ENCODE measurements at places on chromosomes 6 and 20.

GRCh38 chr6:121000381-121000780 lies 333.9 kb downstream of the TBC1D32 start:
- no peak for DNase-seq

DNA sequence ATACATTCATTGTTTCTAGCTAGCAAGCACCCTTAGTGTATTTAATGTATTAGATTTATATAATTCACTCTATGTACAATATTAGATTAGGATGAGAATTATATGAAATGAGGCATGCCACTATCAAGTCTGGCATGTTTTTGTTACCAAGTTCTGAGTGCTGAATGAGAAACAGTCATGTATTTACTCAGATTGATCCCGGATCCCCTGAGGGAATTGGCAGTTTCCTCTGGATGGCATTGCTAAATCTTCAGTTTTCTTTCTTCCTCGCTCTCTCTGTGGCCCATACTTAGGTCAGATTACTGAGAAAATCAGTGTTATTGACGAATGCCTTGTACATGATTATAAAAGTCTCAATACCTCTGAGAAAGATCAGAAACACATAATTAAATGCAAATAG lies 66.6 kb downstream of the CDKAL1 start:
- no peak for DNase-seq

- DNase-seq = no peak
These were observed 202.5 kb upstream of the SGK1 start for GRCh38 chr6:134520181-134521115.

GRCh38 chr20:59705651-59706399 lies 101.5 kb downstream of the PHACTR3 start:
- no peak for DNase-seq

DNA sequence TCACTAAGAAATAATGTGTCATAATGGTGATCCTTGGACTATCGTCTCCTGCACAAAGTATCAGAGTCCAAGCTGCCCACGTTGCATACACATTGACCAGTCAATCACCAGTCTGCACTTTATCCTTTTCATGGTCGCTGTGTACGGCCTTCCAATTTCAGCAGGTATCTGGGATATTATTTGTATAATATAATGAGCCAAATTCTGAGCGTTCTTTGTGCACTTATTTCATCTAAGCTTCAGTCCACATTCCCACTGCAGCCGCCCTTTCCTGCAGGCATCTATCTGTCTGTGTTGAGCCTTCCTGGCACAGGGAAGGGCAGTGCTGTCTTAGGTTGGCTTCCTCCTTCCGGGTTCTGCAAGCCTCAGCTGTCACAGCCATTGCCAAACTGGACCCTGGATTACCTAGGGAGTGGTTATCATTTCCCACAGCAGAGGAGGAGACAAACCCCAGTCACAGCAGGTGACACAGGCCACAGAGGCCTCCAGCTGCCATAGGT lies 174.3 kb downstream of the TTLL2 start:
- no peak for DNase-seq

DNA sequence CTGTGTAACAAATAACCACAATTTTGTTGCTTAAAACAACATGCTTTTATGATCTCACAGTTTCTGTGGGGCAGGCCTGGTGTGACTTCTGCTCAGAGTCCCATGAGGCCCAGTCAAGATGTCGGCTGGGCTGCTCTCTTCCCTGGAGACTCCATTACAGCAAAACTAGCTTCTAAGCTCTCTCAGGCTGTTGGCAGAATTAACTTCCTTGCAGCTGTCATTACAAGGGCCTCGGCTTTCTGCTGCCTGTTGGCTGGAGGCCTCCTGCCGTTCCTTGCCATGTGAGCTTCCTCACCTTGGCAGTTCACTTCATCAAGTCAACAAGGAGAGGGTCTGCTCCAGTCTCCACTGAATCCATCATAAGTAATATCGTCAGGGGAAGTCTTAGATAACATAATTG lies 659.2 kb downstream of the PRKN start:
- no peak for DNase-seq

DNA sequence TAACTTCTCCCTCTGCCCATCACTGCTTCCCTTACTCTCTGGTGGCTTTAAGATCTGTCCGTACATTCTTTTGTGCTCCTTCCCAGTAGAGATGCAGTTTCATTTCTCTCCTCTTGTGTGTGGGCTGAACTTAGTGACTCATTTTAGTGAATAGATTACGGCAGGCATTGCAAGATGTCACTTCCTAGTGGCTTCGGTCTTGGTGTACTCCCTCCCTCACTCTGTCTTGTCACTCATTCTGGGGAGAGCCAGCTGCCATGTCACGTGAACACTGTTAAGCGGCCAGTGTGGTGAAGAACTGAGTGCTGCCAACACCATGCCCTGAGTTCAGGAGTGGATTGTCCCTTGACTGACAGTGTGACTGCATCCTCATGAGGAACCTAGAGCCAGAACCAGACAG lies 115.9 kb downstream of the OTOR start:
- no peak for DNase-seq

DNA sequence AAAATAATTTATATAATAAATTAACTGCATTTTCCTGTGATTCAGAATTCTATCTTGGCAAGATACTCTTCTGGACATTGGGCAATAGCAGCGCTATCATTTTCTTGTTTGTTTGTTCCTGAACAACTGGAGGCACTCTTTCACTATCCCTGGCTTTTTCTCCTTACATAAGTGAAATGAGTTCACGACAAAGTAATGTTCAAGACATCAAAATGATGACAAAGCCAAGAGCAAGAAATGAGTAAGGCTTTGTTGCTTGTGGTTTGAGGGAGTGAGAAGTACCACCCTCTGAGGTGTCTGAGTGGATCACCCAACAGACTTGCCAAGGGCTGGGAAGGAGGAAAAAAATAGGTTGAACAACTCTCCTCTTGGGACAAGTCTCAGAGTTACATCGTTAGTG lies 466.6 kb upstream of the JAG1 start:
- DNase-seq = no peak

DNA sequence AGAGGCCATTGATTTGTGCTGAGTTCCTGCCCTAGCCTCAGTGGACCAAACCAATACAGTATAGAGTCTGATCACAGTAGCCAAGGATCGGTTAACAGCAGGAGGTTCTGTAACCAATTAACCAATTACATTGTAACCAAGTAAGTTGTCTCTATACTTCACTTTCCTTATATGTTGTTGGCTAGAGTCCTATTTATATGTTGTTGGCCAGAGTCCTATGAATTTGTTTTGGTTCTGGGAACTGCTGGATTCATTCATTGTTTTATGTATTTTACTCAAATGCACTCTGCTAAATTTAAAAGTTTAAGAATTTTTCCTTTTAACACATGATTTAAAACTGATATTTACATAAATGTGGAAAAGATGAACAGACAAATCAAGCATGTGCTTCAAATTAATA lies 597.4 kb upstream of the HS3ST5 start:
- no peak for DNase-seq

DNA sequence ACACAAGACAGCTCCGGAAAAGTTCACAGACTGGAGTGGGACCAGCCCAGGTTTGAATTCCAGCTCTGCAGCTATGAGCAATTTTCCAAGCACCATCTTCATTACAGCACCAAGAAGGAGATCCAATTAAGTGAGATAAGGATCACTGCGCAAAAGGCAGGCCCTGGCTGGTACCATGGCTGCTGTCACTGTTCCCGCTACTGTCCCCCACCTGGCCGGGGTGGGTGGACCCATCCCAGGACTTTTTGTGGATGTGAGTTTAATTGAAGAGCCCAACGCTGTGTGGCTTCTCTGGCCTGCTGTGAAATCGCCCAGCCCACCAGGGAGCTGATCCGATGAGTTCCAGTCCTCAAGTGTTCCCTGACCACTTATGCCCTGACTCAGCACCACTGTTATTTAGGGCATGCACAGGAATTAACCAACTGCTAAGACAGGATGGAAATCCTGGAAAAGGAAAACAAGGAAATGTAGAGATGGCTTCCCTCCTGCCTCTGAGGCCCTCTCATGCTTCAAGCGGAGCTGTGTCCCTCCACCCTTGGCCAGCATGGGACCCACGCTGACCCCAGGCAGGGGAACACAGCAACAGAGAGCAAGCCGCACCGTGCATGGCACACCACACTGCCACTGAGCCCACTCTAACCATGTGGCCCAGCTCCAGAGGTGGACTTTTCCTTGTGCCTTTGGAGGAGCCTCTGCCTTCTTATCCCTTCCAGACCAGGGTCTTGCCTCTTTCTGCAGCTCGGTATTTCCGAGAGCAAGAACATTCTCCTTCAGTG lies 150.0 kb upstream of the CST7 start:
- DNase-seq = no peak

- no peak for DNase-seq
These were observed 175.5 kb upstream of the FOXQ1 start for GRCh38 chr6:1136415-1136774.

- no peak for DNase-seq
These were observed 248.0 kb downstream of the CDH26 start for GRCh38 chr20:60206259-60206658.

GRCh38 chr6:75205776-75206575 lies at the start of gene COL12A1:
Gene COL12A1 (minus strand): TSS chr6:75206053. CDS start chr6:75202792, 3,261 bp downstream.
- peak; percentile 52 for DNase-seq

DNA sequence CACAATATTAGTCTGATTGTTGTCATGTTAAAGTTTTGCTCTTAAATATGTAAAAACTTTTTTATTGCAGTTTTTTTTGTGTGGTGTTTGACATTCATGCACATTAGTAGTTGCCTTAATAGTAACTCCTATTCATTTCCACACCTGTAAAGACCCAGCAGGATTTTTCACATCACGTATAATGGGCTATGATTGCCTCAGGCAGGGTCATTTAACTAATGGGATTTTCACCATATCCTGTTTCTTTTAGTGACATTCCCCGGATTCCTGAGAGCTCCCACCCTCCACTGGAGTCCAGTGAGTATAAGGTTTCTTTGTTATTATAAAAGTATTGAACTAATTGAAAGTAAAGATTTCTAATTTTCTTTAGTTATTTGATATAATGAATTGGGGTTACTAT lies 359.2 kb downstream of the RIMS1 start:
- DNase-seq = no peak

DNA sequence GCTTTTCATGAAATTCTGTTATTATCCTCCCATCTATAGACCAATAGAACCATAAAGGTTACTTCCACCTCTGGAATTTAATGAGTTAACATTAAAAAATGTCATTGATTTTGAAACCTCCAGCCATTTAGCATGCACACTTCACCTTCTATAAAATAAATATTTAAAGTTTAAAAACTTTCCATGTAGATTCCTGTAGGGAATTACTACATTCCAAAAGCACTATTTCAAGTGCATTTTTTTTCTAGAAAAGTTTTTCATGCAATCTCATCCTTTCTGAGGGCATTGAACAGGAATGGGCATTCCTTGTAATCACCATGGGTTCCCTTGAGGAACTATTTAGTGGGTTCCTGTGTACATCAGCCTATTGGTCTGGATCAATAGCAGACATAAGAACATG lies 253.8 kb upstream of the RIN2 start:
- DNase-seq = no peak

- no peak for DNase-seq
These were observed 679.0 kb downstream of the PTPRT start for GRCh38 chr20:42510686-42511085.

DNA sequence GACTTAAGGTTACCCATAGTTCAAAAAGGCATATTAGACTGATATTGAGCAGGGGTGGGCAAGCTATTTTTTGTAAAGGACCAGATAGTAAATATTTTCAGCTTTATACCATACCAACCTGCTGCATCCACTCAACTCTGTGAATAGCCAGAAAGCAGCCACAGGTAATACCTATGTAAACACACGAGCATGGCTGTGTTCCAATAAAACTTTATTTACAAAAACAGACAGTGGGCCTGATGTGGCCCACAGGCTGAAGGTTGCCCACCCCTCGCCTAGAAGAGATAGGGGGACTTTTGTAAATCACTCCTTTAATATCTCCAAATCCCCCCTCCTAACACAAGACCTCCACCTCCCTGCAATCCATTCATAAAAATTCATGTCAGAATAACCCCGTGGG lies 64.4 kb downstream of the PSMG4 start:
- DNase-seq = no peak

DNA sequence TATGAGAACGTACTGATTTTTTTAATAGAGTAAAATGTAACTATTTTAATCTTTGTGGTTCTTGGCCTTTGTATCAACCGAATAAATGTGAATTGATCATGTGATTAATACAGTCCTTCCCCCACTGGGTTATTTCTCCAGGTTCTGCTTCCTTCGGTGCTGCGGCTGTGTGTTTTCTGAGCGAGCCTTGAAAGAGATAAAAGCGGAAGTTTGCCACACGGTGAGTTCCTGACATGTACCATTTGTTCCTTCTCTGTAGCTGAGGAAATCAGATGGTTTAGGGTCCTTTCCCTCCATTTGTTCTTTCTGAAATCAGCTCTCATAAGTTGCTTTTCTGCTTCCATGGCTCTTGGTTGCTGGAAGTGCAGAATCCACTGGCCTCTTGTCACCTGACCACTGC lies 15.5 kb downstream of the RTF2 start:
- DNase-seq = no peak

GRCh38 chr20:45968081-45968671 lies 3.8 kb downstream of the ZNF335 start:
- no peak for DNase-seq

- no peak for DNase-seq
These were observed 14.0 kb downstream of the SS18L1 start for GRCh38 chr20:62157387-62158087.

GRCh38 chr6:16402581-16402900 lies 164.2 kb downstream of the GMPR start:
- DNase-seq = no peak

GRCh38 chr20:57773059-57773815 lies 63.4 kb upstream of the PMEPA1 start:
- DNase-seq = no peak

DNA sequence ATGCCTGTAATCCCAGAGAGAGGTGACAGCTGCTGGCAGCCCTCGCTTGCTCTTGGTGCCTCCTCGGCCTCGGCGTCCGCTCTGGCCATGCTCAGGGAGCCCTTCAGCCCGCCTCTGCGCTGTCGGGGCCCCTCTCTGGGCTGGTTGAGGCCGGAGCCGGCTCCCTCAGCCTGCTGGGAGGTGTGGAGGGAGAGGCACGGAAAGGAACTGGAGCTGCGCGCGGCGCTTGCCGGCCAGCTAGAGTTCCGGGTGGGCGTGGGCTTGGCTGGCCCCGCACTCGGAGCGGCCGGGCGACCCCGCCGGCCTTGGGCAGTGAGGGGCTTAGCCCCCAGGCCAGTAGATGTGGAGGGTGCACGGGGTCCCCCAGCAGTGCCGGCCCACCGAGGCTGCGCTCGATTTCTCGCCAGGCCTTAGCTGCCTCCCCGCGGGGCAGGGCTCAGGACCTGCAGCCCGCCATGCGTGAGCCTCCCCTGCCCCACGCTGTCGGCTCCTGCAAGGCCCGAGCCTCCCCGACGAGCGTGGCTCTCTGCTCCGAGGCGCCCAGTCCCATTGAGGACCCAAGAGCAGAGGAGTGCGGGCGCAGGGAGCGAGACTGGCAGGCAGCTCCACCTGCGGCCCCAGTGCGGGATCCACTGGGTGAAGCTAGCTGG lies 34.6 kb downstream of the C6orf52 start:
- DNase-seq = no peak

- peak; percentile 57 for DNase-seq
These were observed 878 bp upstream of the PNRC1 start for GRCh38 chr6:89079511-89080234.

GRCh38 chr6:27260369-27260768 lies 12.9 kb downstream of the PRSS16 start:
- DNase-seq = no peak

All from activated T-cell treated with anti-CD3 and anti-CD28 coated beads, Interleukin-2, amount 50 U/mL, for 24 hours (primary cell).